ENCODE measurements at places on chromosomes 7 and 10.

GRCh38 chr10:89476150-89476549 lies 59.2 kb downstream of the SLC16A12 start:
- DNase-seq = no peak

- DNase-seq = peak; percentile 61
Observed at GRCh38 chr10:96642973-96643372, 56.2 kb upstream of the TM9SF3 start.

- no peak for DNase-seq
Observed at GRCh38 chr10:3527869-3528268, 257.1 kb downstream of the KLF6 start.

- no peak for DNase-seq
Observed at GRCh38 chr7:107427462-107427861, 42.4 kb upstream of the GPR22 start.

DNA sequence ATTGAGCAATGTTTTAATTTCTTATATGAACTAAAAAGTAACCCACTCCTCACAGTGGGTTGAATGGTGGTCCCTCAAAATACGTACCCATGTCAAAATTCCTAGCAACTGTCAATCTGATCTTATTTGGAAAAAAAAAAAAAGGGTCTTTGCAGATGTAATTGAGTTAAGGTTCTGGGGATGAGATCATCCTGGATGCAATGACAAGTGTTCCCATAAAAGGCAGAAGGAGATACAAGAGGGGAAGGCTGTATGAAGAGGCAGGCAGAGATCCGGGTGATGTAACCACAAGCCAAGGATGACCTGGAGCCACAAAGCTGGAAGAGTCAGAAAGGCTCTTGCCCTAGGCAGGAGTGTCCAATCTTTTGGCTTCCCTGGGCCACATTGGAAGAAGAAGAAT lies 516.3 kb upstream of the MKI67 start:
- DNase-seq = no peak

DNA sequence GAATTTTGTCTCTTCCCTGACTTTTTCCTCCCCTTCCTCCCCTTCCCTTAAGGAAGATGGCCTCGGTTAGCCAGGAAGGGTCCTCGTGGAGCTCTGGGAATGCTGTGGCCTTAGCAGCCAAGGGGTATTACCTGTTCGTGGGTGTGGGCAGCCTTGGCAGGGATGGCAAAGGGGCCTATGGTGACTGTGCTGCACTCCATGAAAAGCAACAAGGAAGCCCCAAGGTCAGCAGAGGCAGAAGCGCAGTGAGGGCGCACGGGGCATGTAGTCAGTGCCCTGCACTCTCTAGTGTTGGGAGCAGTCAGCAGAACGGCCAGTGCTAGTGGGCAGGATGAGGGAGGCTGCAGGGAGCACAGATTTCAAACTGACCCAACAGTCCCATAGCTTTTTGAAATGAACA lies 191.8 kb downstream of the ADARB2 start:
- no peak for DNase-seq

- DNase-seq = no peak
Observed at GRCh38 chr7:20602306-20602705, 13.2 kb upstream of the ABCB5 start.

GRCh38 chr7:157522954-157523353 lies 186.2 kb downstream of the DNAJB6 start:
- no peak for DNase-seq

DNA sequence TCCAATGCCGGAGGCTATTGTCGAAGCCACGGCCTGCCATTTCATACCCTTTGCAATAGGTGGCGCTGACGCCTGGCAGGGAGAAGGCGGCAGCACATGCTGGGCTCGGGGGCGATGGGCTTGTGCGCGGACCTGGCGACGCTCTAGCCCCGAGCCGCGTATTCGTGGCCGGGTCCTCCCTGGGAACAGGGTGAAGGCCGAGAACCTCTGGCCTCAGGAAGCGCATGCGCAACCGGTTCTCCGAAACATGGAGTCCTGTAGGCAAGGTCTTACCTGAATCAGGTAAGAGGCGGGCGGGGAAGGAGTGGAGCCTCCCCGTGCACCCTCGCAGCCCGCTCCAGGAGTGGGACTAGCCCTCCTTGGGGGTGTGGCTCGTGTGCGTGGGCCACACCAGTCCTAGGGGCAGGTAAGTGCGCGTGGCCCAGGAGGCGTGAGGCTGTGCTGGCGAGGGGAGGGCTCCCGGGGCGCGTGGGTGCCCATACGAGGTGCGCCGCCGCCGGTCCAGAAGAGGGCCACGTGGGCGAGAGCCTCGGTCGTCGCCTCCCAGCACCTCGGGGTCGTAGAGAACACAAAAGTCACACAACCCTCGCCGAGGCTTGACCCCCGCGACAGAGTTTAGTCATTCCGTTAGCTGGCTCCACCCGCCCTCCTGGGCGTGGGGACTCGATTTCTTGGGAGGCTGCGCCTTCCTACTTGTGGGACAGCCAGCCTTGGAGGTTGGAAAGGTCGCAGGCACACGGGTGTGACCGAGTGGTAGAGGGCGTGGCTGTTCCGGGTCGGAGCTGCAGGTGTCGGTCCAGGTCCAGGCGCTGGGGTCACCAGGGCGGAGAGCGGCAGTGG lies 5.6 kb upstream of the MEST start:
- DNase-seq = peak; percentile 86

- peak; percentile 45 for DNase-seq
Observed at GRCh38 chr10:71213761-71214440, 1.5 kb downstream of the UNC5B start.
